ENCODE measurements at places on chromosomes 1 and 21. TPM values are rescaled to one million over a fixed set of nuclear protein-coding genes. Genes with fewer than 3 reads are reported as not detected.

The FPGT gene
- 12.7 TPM for total RNA-seq

The SELENBP1 gene
- total RNA-seq = 119 TPM

- peak; percentile 80 for DNase-seq
Observed at GRCh38 chr1:234600418-234601281, 9.3 kb downstream of the IRF2BP2 start.

- DNase-seq = no peak
Observed at GRCh38 chr1:209542585-209542984, 40.9 kb upstream of the CAMK1G start.

DNA sequence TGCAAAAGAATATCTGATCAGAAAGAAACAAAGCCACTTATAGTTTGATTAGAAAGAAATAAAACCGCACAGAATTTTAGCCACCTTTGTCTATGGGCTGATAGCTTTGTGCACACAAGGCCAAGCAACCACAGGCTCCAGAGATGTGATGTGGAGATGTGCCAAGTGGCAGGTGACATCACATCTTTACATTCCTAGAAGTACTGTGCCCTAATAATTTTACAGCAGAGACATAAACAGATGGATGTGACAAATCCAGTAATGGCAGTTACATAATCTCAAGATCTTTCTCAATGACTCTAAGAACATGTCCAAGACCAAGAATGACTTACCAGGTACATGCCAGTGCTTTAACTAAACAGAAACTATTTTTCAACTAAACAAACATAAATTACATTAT, 159.5 kb downstream of the LTN1 start:
- no peak for DNase-seq

DNA sequence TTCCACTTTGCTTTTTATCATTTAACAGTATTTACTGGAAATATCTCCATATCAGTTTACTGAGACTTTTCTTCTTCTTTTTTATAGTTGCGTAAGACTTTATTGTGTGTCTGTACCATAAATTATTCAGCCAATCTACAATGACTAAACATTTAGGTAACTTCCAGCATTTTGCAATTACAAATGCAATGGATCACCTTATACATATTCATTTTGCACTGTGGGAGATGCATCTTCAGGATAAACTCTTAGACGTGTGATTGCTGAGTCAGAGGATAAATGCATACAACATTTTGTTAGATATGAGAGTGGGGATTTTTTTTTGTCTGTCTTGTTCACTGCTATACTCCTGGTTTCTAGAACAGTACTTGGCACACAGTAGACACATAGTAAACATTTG, 95.7 kb upstream of the GCLM start:
- no peak for DNase-seq

DNA sequence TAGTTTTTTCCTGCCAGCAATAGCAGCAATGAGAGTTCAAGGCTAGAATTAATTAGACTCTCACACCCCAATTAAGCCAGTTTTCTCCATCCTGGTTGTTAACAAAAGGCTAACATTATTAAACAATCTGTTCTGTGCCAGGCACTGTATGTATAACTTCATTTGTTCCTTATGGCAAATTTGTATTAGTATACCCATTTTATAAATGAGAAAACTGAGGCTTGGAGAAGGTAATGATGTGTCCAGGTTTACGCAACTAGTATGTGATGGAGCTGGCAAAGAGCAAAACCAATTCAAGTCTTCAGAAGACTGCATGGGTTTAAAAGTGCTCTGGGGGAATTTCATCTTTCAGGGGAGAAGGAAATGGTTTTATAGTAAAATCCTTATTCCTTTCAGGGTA, 38.3 kb upstream of the SLC9A1 start:
- DNase-seq = no peak

The CFHR3 gene
- 0.24 TPM for total RNA-seq

- no peak for DNase-seq
Observed at GRCh38 chr1:20058531-20058930, 11.5 kb upstream of the PLA2G5 start.

The SLC30A2 gene
- total RNA-seq = 3.0 TPM

DNA sequence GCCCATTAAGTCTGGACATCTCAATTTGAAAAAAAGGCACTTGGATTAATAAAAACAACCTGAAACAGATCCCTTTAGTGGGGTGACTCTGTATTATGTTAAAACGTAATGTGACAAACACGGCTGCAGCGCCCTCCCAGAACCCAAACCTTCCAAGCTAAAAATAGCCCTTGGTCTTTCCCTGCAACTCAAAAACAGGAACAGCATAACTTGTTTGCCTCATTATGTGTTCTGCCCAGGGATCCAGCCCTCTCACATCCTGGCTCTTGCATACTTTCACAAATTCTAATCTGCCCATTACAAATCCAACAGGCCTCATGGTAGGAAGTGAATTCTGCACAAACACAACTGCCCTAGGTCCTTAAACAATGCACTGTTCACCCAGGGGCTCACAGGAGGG, 94.7 kb upstream of the GADD45A start:
- DNase-seq = no peak

DNA sequence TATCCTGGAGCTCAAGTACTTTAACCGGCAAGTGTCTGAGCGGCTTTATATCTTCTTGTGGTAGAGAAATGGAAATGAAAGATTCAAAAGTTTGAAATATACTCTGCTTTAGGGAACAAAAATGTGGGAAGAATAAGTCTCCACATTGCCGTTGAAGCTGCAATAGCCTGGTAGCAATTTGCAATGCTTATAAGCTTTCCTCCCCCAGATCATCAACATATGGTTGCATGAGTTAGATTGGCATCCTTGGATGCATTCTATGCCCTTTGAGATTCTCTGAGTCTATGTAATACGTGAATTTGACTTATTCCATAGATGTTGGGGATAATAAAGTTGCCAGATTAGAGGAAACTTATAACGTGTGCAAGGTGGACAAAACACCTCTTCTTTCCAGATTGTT, 86.1 kb upstream of the KCNK1 start:
- DNase-seq = no peak

All from Right ventricle myocardium superior (tissue), 1 donor.